ENCODE measurements at places on chromosomes 3 and 15.

GRCh38 chr3:155079746-155080487 is at the start of gene MME:
Gene MME, plus strand, starts transcription at chr3:155080319. Its CDS starts 3,849 bp downstream, at chr3:155084168.
- no peak for DNase-seq

GRCh38 chr3:6585360-6585759 is 275.6 kb upstream of the GRM7 start:
- DNase-seq = no peak

- DNase-seq = no peak
Observed at GRCh38 chr3:15647611-15648167, 46.1 kb downstream of the BTD start.

- no peak for DNase-seq
Observed at GRCh38 chr15:29945943-29946596, 123.8 kb upstream of the TJP1 start.

GRCh38 chr15:51375966-51376640 is 34.6 kb downstream of the GLDN start:
- DNase-seq = no peak

GRCh38 chr3:194960446-194961032 is 274.9 kb downstream of the FAM43A start:
- DNase-seq = no peak

DNA sequence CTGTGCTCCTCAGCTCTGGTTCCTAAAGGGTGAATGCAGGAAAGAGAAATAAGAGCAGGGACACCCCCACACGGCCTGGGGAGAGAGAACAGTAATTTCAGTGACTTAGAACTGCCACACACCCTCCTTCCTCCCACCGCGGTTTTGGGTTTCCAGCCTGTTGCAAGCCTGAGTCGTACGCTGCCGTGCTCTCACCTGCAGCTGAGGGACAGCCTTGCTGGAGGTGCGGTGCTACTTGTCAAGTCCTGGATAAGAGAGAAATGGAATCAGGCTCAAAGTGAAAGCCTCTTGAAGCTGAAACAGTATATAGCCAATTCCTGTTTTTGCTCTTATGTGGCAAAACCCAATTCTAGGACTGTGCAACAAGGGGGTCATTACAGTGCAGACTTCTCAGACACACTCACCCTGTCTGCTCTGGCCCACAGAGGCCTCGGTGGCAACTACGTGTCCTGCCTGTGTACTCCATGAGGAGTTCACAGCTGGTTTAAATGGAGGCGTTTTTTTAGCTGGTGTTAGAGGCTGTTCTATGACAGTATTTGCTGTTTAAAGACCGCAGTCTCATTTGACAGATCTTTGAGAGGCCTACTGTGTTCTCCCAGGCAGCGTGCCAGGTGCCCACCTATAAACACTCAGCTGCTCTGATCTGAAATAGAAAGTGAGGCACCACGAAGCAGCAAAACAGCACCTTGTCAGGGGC is 42.9 kb downstream of the TBC1D2B start:
- DNase-seq = no peak

DNA sequence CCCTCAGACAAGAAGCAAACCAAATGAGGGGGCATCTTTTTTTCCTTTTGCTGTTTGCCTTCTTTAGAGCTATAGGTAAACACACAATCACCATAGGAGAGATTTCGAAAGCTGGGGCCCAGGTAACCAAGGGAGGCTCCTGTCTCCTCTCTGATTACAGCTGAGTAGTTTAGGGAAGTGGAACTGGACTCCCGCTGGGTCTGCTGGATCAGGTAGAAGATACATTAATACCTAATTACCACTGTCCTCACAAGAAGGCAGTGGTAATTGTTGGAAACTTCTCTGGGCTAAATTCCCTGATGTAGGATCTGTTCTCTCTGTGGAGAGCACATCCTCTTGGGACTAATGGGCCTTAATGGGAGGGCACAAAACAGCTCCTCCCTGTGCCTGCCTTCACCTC is 32.7 kb downstream of the HDC start:
- no peak for DNase-seq

- DNase-seq = no peak
Observed at GRCh38 chr3:123096126-123096525, 29.3 kb downstream of the PDIA5 start.

GRCh38 chr3:193665370-193665989 is 72.5 kb downstream of the OPA1 start:
- DNase-seq = no peak

DNA sequence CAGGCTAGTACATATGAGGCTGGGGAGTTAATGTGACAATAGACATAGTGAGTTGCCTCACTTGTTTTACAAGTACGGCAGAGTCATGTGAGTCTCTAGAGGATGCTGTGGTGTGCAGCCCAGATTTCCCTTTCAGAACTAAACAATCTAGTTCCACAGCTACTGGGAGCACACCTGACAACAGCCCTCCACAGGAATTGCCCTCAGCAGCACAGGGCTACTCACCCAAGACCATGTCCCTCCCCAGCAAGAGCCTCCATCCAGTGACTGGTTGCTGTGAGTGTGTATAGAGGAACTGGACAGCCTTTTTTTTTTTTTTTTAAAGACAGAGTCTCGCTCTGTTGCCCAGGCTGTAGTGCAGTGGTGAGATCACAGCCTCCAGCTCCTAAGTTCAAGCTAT is 40.2 kb upstream of the UBE2E2 start:
- no peak for DNase-seq

DNA sequence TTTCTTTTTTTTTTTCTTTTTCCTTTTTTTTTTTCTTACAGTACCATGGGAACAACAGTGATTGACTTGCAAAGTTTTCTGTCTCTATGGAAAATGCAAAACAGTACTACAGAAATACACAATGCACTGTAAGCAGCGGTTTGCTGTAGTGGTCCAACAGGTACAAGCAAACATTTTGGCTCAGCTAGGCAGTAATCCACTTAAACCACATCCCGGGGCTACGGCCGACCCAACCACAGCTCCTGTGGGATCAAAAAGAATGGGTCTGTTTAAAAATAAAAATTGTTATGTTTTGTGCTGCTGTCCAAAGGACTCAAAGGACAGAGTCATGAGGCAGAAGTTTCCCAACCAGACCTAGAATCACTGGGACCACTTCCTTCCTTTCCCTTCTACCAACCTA is 667.1 kb upstream of the ADAMTS9 start:
- no peak for DNase-seq

Data from hippocampal formation (tissue), 2 donors.